Thymus (tissue), 14 donors: ENCODE measurements at places on chromosomes 1 and 21.

DNA sequence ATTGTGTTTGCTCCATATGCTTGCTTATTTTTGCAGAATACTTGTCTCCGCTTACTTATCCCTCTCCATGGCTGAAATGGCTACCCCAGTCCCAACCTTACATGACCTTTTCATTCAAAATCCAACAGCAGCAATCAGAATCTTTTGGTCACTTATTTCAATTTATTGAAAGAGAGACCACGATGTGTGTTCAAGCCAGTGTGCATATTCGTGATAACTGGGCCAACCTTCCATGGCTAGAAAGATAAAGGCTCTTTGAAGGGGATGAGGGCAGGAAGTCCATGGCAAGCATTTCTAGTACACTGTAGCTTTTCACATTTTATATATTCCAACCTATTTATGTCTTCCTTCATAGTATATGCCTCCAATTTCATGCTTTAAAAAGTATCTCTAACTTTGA is 23.1 kb downstream of the HSD11B1 start:
- no peak for DNase-seq

GRCh38 chr21:35178098-35178497 is 129.0 kb upstream of the RUNX1 start:
- DNase-seq, result no peak

GRCh38 chr1:183454377-183454776 is 17.9 kb upstream of the SMG7 start:
- no peak for DNase-seq

DNA sequence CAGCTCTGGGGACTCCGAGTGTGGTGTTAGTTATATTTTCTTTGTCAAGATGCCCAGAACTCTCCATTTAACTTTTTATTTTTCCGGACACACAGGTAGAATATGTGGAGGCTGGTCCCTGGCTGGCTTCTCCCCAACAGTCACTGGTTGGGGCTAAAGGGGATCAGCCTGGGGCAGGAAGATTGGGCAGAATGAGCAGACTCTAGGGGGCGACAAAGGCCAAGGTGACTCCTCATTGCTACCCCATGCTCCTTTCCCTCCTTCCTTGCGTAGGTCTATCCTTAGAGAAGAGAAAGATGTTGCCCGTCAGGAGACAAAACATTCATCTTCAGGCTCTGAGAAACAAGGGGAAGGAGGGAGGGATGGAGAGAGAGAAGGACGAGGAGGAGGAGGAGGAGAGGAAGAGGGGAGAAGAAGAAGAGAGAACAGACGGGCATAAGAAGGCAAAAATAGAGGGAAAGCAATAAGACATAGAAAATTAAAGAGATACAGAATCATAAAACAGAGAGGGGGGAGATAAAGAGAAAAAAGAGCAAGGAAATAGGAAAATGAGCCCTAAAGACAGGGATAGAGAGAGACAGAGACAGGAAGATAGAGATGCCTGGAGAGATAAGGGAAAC is 89.9 kb downstream of the FOXD2 start:
- DNase-seq, result peak; percentile 17

- no peak for DNase-seq
Measured at GRCh38 chr1:64470665-64471217, 812 bp downstream of the CACHD1 start.

DNA sequence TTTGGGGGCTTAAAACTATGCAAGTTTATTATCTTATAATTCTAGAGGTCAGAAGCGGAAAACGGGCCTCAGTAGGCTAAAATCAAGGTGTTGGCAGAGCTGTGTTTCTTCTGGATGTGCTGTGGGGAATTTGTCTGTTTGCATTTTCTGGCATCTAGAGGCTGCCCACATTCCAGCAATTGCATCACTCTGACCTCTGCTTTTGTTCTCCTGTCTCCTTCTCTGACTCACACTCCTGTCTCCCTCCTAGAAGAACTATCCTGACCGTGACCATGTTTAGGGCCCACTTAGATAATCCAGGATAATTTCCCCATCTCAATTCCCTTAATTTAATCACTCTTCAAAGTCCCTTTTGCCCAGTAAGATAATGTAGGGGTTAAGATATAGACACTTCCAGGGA is 127.4 kb upstream of the DEPDC1 start:
- DNase-seq, result no peak

DNA sequence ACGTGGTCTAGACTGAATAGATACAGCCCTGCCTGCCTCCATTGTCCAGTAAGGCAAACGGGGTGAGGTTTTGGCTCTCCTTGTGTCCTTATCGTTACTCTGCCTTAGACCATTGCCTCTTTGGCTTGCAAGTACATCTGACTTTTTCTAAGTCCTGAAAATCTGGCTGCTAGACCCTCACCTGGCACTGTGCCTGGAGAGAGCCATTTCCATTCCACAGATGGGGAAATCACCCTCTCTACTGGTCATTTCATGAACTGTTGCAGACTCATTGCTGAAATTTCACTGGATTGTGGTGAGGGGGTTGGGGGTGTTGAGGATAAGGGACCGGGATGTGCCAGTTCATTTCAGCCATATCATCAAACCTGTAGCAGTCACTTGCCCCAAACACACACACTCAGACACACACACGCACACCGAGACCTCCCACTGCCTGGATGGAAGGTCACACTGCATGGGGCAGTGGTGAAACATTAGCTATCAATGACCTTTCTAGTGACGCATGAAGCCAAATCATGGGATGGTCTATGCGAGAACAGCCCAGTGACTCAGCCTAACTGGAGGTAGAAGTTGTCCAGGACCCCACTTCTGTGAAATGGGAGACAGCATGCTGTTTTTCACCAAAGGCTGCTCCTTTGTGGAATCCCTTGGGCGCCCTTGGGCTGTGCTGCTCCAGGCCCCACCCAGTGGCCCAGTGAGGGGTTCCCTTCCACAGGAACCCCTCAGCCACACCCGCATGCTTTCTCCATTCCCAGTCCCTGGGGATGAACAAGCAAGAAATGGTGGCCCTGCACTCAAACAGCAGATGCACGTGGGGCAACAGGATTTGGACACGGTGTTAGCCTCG is 34.9 kb upstream of the VASH2 start:
- no peak for DNase-seq

DNA sequence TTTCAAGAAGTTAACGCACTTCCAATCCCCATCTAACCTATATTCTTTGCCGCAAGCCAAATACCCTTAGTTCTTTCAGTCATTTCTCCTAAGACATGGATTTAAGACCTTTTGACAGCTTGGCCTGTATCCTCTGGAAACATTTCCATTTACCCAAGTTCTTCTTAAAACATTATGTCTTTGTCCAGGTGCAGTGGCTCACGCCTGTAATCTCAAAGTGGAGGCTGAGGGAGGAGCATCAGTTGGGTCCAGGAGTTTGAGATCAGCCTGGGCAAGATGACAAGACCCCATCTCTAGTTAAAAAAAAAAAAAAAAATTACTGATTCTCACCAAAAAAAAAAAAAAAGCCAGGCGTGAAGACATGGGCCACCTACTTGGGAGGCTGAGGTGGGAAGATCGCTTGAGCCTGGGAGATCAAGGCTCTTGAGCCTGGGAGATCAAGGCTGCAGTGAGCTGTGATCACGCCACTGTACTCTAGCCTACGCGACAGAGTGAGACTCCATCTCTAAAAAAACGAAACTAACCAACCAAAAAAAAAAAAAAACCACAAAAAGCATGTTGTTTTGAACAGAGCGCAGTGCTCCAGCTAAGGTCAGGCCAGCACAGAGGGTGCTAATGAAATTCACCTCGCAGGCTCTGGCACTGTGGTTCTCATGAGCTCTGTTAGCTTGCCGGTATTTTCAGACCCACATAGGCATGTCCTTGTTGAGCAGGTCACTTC is 36.0 kb downstream of the NUAK2 start:
- peak; percentile 48 for DNase-seq

DNA sequence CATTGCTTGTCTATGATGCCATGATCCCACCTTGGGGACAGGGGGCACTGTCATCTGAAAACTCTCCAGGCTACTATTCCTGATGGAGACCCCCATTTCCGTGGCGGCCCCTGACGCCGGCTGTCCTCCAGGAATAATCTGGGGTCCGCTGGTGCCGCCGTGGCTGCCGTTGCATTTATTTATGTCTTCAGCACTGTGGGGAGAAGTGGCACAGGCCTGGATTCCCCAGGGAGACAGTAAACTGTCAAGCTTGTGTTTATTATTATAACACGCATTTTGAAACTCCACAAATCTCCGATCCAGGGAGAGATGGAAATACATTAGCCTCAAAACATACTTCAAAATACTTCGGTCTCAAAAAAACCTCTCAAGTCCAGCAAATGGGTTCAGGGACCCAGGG is 126.9 kb upstream of the C1orf174 start:
- no peak for DNase-seq

DNA sequence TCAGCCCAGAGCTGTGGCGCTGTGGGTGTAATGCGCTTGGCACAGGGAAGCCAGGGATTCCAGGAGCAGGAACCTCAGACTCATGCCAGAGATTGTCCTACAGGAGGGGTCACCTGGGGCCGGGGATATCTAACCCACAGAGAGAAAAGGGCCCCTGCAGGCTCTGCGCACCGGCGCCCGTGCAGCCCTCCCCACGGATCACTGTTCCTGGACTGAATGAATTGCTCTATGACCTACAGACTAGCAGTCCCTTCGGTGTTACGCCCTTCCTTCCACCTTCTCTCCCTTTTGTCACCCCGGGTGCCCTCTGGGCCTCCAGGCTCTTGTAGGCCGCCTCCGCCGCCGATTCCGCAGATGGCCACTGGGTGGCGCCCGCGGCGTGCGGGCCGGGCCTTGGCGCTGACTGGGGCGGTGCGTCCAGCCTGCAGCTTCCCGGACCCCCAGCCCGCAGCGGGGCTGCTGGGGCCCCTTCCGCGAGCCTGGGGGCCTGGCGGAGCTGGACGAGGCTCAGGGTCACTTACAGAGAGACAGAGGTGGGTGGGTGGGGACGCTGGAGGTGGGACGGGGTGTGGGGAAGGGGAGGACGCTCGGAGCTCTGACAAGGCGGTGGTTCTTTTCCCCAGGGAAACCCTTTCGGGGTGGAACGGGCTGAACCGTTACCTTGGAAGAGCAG is 101.3 kb downstream of the IER5 start:
- DNase-seq, result peak; percentile 13

- DNase-seq, result no peak
Measured at GRCh38 chr1:1438531-1439381, 3.3 kb downstream of the VWA1 start.

GRCh38 chr1:234732671-234733390 is 122.9 kb upstream of the IRF2BP2 start:
- no peak for DNase-seq

DNA sequence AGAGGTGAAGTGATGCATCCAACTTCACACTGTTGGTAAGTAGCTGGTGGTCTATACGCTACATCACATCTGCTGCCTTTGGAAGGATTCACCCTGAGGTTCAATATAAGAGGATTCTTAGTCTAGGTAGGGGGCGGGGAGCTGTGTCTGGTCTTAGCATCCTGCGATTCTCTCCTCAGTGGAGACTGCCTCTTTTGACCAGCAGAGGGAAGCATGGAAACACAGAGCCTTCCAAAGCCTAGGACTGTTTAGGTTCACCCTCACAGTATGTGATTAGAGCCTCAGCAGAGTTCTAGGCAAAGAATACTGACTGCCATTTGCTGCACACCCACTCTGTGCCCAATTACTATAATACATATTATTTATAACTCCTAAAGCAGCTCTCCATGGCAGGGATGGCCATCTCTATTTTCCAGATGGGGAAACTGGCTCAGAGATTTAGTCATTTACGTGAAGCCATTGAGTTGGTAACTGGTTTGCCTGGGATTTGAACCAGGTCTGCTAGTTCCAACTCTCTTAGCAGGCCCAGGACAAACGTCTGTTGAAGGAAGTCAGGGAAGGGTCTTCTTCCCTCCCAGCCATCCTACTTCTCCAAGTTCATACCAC is 28.9 kb upstream of the EFCAB14 start:
- DNase-seq, result no peak

GRCh38 chr1:26450908-26451307 is 18.8 kb downstream of the DHDDS start:
- no peak for DNase-seq

GRCh38 chr1:67294836-67295617 is 12.6 kb upstream of the IL12RB2 start:
- no peak for DNase-seq

GRCh38 chr1:205068001-205068400 is 16.3 kb downstream of the TMEM81 start:
- no peak for DNase-seq

- DNase-seq, result no peak
Measured at GRCh38 chr21:40200946-40201345, 333.7 kb downstream of the PCP4 start.

DNA sequence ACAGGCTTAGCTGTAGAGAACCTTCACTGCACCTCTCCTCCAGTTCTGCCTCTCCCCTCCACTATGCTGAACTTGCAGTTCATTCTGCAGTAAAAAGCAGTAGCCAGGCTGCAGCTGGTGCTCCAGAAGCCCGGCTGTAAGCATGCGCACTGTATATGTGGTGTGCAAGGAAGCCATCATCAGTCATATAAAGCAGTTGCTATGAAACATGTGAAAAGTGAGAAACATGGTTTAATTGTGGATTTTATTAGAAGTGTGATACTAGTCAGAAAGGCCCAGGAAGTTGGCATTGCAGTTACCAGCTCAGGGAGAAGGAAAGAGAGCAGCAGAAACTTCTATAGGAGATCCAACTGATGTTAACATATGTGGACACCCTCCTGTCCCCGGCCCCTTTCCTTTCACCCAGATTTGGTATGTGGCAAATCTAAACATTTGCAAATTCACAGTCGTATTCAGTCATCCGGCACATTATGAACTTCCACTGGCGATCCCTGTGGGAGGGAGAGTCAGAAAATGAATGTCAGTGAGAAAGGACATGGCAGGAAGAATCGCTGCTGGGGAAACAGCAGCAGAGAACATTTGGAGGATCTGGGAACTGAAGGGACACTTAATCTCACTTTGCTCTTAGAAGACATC is 32.8 kb downstream of the DPT start:
- no peak for DNase-seq

GRCh38 chr1:94541246-94542087 is at the start of gene F3:
Gene F3, minus strand, starts transcription at chr1:94541759. Its CDS starts 123 bp downstream, at chr1:94541636.
- peak; percentile 25 for DNase-seq

DNA sequence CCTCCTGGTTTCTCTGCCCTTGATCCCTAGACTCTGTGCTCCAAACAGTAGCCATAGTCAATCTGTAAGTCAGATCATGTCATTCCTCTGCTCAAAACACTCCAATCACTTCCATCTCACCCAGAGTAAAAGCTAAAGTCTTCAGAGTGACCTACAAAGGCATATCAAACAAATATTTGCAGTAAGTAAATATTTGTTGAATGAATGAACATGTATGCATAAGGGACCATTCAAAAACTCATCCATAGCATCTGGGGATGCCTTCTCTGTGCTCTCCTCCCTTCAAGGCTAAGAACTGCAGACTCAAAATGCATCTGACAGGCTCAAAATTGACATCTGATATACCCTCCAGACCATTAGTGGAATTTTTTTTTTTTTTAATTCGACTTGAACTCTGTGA is 18.1 kb upstream of the AK5 start:
- DNase-seq, result no peak
